WTC11 (cell line): ENCODE measurements at places on chromosomes 12 and 14.

- no peak for DNase-seq
Observed at GRCh38 chr12:101328917-101329316, 49.0 kb downstream of the UTP20 start.

DNA sequence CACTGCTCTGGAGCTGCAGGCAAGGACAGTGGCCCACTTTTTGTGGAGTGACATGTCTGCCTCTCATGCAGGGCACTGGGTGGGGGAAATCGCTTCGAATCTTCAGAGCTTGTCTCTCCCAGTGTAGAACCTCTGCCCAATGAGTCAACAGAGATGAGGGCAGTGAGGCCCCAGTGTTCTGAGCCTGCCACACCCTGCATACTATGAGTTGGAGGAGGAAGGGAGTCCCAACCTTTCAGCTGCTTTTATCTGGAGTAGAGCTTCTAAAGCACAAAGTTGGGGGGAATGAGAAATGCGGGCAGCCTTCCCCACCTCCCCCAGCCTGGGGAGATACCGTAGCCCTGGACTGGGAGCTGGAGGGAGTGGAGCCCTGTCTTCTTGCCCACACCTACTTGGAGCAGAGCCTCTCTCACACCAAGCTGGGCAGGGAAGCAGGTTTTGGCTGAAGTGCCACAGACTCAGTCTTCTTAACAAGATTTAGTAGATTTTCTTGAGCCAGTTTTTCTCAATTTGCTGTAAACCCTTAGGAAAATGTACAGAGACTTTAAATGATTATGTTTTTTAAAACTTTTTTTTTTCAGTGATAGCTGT lies 159.1 kb downstream of the ADGRD1 start:
- no peak for DNase-seq

DNA sequence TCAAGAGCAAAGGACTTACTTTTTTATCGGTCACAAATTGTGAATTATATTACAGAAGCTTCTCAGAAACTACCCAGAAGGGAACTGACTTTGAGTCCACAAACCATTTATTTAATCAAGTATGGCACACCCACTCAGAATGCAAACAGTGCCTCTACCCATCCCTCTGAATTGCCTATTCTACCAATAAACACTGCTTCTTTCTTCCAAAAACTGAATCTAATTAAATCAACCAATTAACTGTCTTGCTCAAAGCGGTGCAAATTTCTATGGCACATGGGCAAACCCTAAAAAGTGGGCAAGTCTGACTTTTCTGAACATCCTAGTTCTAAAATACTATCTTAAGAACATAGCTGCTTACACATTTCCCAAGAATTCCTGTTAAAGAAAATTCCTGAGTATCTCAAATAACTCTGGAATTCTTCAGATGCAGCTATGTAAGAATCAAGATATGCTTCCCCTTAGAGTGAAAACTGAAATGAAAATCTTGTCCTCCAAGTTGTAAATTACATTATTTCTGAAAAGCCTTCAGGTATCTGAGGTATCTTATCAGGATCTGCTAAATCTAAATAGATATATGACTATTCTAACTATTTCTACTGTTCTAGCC lies 4.3 kb downstream of the SPTLC2 start:
- no peak for DNase-seq

GRCh38 chr12:123483602-123484248 lies 25.8 kb downstream of the SNRNP35 start:
- DNase-seq = no peak

DNA sequence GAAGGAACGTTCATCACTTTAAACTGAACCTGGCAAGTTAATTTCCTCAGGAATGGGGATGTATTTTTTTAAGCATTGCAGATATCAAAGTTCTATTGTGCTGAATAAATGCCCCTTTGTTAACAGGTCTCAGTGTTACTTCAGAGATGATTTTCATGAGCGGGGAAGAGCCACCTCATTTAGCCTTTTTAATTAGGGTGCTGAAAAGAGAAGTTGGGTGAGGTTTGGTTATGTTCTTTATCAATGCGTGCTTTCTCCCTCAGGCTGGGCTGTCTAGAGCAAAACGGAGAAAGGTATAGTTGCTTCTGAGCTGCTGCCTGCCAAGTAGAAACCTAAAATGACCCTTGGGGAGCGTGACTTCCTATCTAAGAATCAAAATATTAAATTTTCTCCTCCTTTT lies 8.0 kb upstream of the HIP1R start:
- DNase-seq = no peak

DNA sequence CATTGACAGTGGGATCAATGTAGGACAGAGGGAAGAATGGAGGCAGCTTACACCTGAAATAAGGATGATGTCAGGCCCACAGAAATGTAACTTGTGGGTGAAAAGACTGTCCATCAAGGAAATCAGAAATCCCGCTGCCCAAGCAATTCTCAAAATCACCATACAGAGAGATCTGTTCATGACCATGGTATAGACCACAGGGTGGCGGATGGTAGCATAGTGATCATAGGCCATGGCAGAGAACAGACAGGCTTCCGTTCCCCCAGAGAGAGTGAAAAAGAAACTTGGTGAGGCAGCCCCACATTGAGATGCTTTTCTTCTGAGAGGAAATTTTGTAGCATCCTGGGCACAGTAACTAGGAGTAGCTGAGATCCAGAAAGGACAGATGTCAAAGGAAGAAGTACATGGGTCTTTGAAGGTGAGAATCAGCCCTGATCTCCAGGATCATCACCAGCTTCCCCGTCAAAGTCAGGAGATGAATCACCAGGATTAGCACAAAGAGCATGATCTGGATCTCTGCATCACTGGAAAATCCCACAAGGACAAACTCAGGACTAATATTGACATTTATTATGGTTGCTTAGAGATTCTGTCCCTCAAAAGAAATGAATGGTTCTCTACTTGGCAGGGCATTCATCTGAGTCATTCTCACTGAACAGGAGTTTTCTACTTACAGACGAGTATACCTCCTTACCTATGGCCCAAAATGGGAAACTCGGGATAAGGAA lies 5.5 kb upstream of the ZNF641 start:
- no peak for DNase-seq

DNA sequence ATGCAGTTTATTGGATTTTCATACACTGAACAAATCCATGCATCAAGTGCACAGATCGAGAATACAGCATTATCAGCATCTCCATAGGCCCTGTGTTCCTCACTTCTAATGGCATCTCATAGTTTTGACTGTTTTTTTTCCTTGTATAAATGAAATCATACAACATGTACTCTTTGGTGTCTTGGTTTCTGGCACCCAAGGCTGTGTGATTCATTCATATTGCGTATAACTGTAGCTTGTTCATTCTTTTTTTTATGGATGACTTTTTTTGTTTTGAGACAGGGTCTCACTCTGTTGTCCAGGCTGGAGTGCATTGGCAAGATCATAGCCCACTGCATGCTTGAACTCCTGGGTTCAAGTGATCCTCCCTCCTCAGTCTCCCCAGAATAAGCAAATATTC lies 14.3 kb downstream of the RASSF8 start:
- no peak for DNase-seq

- no peak for DNase-seq
Observed at GRCh38 chr12:76860256-76860655, 18.6 kb downstream of the CSRP2 start.

- DNase-seq = no peak
Observed at GRCh38 chr12:3744229-3744901, 8.5 kb downstream of the CRACR2A start.

- DNase-seq = no peak
Observed at GRCh38 chr12:12792421-12792820, 7.0 kb downstream of the APOLD1 start.

- DNase-seq = no peak
Observed at GRCh38 chr14:98949481-98950135, 322.4 kb downstream of the BCL11B start.

- DNase-seq = no peak
Observed at GRCh38 chr12:28390206-28390605, 199.9 kb downstream of the CCDC91 start.

DNA sequence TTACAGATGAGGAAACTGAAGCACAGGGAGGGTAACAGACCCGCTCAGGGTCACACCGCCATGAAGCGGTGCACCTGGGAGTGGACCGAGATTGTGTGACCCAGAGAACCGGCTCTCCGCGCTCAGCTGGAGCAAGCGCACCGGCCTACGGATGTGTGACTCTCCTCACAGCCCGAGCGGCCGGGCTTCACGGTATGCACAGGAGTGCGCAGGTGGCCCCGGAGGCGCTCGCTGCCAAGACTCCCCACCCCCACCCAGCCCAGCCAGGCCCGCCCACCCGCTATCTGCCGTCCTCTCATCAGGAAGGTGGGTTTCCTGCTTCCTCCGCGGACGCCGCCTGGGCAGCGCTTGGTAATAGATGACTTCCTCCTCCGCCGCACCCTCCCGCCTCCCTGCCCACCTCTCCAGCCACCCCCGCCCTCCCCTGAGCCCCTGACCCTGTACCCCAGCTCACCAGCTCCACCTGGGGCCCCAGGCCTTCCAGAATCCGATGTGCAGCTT lies 110.7 kb downstream of the NCOR2 start:
- DNase-seq = no peak

- peak; percentile 23 for DNase-seq
Observed at GRCh38 chr14:36724162-36724561, 62.5 kb downstream of the PAX9 start.

DNA sequence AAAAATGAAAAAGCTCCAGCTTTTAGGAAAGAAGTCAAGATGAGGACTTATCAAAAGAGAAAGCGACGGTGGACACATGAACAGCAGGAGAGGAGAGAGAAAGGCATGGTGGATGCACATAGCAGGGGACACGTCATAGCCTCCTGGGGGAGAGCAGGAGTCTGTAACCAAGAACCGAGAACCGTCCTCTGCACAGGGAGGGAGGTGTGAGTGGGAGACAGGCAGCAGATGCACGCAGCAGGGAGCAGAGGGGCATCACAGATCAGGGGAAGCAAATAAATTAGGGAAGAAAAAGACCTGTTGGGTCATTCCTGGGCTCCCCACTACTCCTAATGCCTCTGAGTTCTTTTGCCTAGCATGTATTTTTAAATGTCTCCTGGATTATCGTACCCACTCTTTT lies 138.1 kb upstream of the RMST start:
- no peak for DNase-seq

DNA sequence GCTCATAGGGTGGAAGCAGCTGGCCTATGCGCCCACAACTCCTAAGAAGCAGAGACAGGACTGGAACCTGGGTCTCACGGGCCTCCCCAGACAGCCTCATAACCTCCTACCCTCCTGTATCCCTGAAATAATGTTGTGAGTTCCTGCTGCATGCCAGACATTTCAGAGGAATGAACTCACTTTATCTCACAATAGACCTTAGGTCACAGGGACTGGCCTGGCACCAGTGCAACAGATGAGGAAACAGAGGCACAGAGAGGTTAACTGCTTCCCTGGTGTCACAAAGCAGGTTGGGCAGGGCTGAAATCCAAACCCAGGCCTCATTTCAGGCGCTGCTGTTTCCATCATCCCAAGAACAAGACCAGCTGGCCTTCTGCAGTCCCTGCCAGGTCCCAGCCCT lies 5.3 kb downstream of the PHETA1 start:
- no peak for DNase-seq

DNA sequence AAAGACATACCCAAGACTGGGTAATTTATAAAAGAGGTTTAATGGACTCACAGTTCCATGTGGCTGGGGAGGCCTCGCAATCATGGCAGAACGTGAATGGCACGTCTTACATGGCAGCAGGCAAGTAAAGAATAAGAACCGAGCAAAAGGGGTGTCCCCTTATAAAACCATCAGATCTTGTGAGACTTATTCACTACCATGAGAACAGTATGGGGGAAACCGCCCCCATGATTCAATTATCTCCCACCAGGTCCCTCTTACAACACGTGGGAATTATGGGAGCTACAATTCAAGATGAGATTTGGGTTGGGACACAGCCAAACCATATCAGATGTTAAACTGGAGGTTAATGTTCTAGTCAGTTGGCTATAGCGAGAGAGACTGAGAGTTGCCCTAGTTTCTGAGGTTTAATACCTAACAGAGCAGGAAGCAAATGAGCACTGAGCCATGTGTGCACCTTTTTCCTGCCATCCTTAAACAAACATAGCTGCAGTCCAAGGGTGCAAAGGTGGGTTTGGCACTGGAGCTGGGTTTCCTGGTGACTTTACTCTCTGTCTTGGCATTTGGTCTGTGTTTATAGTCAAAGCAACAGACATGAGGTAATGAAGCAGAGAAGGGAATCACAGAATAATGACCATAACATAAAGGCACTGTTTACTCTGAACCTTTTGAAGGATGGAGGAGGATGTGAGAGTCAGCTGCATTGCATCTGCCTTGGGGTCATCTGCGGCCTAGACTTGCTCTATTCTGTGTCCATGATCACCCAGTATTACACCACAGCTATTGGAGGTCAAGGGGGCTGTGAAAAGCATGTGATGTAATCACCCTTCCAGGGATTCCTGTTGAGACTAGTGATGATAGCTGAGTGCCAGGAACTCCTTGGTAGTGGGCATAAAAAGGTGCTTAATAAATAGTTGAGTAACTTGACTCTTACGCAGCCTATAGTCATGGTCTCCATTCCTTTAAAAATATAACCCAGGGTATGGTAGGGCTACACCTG lies 83.6 kb upstream of the USP44 start:
- no peak for DNase-seq

DNA sequence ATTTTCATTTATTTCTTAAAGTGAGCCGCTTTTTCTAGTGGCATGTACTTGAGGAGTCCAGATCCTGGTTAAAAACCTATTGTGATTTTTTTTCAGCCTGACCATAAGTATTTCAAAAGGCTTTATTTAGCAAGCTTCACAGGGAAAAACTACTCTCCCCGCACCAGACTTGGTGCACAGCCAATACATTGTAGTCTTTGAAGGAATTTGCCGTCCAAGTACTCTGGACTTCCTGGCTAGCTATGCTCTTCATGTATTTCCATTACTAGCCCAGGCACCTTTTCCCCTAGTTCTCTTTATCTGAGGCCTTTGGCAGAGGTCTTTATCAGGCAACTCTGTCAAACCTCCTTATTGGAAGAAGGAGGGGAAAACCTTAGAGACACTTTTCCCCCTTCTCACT lies 234.7 kb downstream of the CCDC91 start:
- no peak for DNase-seq

DNA sequence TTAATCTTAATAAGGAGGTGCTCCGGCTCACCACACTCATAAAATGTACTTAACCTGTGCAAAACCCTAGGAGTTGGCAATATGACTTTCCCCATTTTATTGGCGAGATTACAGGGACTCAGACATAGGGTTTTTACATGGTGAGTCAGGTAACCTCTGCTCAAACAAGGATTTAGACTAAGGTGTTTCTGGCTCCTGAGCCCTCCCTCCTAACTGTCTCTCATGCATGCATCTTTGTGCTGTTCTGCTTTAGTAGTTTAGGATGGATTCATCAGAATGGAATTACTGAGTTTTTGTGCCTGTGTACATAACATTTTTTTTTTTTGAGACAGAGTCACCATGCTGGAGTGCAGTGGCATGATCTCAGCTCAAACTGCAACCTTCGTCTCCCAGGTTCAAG lies 993.3 kb upstream of the TMEM132C start:
- DNase-seq = no peak

- DNase-seq = peak; percentile 76
Observed at GRCh38 chr12:7092229-7092985, at the start of gene C1R. Gene C1R (minus strand): TSS chr12:7092445. CDS start chr12:7092388, 57 bp downstream.

DNA sequence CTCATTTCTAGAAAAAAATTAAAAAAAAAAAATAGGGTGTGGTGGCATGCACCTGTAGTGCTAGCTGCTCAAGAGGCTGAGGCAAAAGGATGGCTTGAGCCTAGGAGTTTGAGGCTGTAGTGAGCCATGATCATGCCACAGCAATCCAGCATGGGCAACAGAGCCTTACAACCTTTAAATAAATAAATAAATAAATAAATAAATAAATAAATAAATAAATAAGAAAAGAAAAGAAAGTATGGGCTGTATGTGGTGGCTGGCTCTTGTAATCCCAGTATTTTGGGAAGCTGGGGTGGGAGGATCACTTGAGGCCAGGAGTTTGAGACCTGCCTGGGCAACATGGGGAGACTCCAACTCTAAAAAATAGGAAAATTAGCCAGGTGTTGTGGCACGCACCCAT lies 308.2 kb downstream of the ACSS3 start:
- no peak for DNase-seq
